ENCODE measurements at places on chromosomes 4 and X.

GRCh38 chr4:82765134-82765533 lies 33.5 kb downstream of the SCD5 start:
- peak; percentile 17 for DNase-seq

GRCh38 chr4:85368932-85369331 lies 106.0 kb upstream of the ARHGAP24 start:
- DNase-seq: no peak

DNA sequence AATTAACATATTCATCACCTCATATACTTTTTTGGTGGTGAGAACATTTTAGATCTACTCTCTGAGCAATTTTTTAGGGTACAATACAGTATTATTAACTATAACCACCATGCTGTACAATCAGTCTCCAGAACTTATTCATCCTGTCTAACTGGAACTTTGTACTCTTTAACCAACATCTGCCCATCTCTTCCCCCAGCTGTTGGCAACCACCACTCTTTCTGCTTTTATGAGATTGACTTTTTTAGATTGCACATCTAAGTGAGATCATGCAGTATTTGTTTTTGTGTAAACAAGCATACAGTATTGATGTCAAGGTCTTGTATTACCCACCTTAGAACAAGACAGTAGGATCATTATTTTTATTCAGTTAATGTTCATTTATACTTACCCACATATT lies 516.8 kb downstream of the RPA4 start:
- no peak for DNase-seq

DNA sequence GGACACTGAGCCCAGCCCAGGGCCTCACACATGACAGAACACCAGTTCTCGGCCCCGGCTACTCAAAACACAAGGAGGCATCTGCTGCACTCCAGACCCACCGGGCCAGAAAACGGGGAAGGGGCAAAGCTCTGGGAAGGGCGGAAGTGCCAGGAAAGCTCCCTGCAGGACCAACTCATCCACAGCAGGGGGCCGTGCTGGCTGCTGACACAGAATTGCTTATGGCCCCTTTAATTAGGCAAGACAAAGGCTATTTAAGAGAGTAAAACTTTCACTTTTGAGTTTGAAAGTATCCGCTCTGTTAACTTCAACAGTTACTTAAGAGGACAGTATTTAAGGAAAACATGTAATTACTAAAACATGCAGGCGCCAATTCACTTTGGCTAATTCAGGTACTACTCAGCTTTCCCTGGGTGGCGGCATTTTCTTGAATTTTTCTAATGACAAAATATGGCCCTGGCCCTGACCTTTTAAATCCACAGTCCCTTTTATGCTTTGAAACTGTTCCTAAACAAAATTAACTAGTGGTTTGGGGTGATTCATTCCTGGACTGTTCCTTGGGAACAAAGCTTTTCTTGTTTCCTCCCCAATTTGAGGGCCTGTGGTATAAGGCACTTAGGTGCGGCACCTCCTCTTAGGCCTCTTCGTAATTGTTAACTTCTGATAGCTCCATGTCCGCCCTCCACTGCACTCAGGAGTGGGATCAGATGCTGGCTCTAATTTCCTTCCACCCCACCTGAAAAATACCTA lies 40.4 kb downstream of the NSG1 start:
- peak; percentile 60 for DNase-seq

GRCh38 chr4:121164291-121164690 lies at the start of gene TNIP3:
TSS of gene TNIP3 (minus strand) at chr4:121164321. CDS start at chr4:121164125, 196 bp downstream.
- DNase-seq: peak; percentile 43

GRCh38 chr4:8915201-8916200 lies 43.9 kb upstream of the HMX1 start:
- DNase-seq: no peak

DNA sequence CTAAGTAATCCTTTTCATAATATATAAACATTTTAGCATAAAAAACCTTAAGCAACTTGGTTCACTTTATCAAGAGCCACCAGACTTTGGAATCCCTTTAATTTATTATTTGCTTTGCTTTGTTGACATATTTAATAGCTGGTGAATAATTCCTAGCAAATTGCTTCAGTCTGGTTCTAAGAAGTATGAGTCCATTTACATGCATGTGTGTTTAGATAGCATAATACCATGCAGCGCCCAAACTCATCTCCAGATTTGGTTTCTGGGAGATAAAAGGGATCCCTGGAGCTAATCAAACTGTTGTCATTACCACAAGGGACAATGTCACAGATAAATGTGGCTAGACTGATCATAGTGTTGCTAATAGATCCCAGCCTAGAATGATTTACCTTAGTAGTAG lies 111.8 kb downstream of the TMEM144 start:
- no peak for DNase-seq

- peak; percentile 67 for DNase-seq
Observed at GRCh38 chr4:187827631-187828030, 167.9 kb upstream of the ZFP42 start.

- peak; percentile 41 for DNase-seq
Observed at GRCh38 chr4:112327965-112328733, 31.0 kb downstream of the ALPK1 start.

GRCh38 chr4:98838977-98839618 lies 89.8 kb downstream of the EIF4E start:
- peak; percentile 63 for DNase-seq

DNA sequence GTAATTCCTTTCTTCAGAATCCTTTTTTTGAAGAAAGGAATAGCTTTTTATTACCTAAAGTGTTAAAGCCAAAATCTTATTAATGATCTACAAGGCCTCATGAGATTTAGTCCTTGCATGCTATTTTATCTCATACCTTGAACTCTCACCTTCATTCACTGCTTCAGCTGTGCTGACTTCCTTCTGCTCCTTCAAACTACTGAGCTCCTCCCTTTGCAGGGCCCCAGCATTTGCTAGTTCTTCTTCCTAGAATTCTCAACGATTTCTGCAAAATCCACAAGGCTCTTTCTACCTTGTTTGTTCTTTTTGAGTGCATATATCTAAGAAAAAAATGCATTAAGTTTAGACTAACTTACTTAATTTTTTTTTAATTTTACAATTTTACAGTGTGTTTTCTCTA lies 619.5 kb downstream of the EPHA5 start:
- DNase-seq: no peak

DNA sequence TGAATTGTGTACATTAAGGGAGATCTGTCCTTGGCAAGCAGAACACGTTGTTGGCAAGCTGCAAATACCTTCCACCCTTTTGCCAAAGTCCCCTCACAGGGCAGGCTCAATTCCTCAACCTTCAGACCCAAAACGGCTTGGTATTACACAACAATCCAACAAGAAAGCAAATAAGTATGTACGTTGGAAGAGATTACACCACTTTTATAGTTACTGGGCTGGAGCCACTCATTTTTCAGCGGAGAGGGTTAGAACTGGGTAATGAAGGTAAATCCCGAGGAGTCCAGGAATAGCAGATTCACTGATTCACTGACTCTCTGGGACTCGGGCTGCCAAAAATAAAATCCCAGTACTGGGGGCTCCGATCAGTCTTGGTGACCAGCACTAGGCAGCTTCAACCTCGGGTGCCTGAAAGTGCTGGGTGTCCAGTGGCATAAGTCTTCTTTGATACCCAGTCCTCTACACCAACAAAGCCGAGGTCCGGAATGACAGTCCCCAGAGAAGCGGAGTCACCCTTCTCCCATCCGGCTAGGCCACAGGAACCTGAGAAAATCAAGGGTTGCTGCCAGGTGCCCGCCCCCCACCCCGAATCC lies 587 bp downstream of the TIMM8A start:
- peak; percentile 34 for DNase-seq

- DNase-seq: no peak
Observed at GRCh38 chr4:8325291-8325973, 55.9 kb downstream of the HTRA3 start.

DNA sequence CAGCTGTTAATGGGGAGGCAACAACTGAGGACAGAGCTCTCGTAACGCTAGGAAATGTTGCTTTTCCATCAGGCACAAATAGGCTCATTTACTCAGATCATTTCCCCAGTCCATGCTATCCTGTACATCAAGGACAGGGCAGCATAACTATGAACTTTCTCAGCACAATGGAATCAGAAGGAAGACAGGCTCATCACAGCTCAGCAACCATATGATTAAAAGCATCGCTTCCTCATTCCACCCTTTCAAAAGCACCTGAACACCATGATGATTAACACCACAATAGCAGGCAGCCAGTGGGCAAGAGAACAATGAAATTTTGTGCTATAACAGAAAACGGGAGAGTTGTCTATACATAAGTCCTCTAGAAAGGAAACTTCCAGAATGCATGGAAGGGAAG lies 297.8 kb downstream of the ZNF674 start:
- DNase-seq: no peak

GRCh38 chr4:10466161-10466560 lies 8.9 kb upstream of the ZNF518B start:
- no peak for DNase-seq

GRCh38 chr4:153452658-153453378 lies 13.3 kb upstream of the TMEM131L start:
- no peak for DNase-seq

- DNase-seq: no peak
Observed at GRCh38 chr4:2994917-2995316, 31.5 kb downstream of the GRK4 start.

DNA sequence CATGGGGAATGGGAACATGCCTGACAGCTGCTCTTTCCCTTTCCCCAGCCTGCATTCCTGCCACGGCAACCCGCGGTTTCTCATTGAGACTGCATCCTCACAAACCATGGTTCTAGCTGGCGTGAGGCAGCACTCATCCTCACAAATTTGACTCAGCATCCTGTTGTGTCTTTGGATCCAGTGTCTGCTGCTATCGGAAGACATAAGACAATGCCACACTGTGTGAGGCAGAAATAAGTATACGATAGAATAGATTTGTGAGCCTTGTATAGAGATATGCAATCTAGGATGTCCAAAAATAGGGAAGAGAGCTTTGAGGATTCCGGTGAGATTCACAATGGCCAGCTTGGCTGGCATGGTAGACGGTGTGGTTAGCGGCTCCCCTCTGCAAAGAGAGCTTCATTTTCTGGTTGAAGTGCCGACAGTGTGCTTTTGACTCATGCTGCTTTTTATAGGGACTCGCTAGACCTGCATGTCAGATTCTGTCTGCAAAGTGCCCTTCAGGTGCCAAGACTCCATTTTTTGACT lies 161.3 kb upstream of the PSAPL1 start:
- peak; percentile 30 for DNase-seq

DNA sequence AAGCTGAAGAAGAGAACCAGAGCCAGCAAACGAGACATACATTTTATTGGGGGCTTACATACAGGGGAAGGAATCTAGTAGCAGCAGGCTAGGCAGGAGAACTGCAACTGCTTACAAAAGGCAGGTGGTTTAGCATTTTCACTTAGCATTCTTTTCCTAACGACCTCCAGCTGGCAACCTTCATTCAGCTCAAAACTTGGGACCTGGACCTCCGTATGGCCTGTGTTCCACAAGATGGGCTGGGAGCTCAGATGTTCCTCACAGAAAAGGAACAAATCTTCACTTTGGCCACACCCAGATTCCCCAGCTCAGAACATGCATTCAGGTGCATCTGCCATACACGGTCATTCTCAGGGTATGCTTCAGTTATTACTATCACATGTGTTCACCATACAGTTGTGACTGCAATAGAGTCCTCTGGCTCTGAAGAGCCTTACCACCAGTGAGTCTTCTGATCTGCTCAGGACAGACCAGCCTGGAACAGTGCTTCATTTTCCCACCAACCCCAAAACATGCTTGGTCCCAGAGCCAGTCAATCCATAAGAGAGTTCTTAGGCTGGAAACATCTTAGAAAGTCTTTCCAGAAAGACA lies 29.6 kb upstream of the AP1AR start:
- DNase-seq: no peak

DNA sequence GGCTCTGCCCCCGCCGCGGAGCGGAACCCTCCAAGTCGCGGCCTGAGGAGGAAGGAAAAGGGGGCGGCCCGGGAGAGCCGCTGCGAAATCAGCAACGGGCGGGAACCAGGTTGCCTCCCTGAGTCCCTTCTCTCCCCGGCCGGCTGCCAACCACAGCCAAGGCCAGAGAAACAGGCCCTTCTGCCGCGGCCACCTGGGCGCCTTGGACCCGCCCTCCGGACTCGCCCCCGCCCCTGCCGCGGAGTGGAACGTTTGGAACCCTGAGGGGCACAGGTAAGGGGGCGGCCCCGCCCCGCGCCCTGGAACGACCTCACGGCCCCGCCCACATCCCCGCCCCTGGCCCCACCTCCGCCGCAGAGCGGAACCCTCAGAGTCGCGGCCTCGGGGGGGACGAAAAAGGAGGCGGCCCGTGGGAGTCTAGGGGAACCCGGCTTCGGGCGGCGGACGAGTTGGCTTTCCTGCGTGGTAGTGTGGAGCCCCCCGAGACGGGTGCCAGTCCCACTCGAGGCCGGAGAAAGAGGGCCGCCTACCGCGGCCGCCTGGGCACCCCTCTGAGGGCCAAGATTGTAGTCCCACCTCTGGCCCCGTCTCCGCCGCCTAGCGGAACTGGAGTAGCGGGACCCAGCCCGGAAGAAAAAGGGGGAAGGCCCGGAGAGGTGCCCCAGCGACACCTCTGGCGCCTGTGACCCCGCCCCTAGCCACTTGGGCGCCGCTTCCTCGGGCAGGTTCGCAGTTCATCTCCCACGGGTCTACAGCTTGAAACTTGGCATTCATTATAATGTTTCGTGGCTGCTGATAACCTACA lies 669 bp upstream of the PHKA2 start:
- DNase-seq: peak; percentile 80

- DNase-seq: no peak
Observed at GRCh38 chr4:125155251-125155650, 159.5 kb upstream of the FAT4 start.

- no peak for DNase-seq
Observed at GRCh38 chr4:26323821-26324220, 3.0 kb downstream of the RBPJ start.

DNA sequence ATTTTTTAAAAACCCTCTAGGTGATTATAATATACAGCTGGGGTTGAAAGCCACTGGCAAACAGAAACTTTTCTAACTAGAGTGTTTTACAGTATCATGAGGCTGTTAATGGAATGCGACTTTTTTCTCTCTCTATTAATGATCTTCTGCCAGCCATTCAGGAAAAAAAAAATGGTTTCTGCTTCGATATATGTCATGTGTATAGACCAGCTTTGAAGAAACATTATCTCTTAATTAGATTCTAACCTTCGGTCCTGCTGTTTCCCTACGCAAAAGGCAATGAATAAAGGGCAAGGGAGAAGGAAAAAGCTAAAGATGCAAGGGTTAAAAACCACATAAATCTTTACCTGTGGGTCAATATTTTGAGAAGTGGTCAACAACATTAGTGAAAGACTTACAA lies 1662.1 kb upstream of the TENM3 start:
- DNase-seq: no peak

DNA sequence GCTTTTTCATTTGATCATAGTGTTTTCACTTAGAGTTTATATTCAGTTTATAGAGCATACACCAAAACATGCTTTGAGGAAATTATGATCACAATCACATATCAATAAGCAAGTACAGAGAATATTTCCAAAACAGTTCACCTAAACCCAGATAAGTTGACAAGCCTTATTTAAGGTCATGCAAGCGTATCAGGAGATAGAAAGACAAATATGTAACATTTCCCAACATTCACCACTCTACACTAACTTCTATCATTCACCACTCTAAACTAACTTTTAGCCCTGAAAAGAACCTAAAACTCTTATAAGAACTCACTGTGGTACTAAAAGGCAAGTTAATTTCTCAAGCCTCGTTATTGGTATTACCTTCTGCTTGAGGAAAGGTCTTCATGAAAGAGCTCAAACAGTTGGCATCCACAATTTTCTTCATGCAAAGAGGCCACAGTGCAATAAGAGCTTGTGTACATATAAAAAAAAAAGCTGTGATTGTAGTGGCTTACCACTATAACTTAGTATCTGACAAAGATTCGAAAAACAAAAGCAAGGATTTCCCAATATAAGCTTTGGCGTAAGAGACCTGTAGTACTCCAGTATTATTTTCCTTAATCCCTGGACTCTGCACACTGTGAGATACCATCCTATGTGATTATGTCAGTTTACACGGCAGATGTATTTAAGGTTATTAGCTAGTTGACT lies 903.3 kb downstream of the STIM2 start:
- DNase-seq: no peak
